ENCODE measurements at places on chromosomes 13 and 19. TPM values are rescaled to one million over a fixed set of nuclear protein-coding genes. Genes with fewer than 3 reads are reported as not detected.

- no peak for DNase-seq
Observed at GRCh38 chr13:86922936-86923335, 748.2 kb upstream of the SLITRK5 start.

CEACAM5 gene
- total RNA-seq: 0.36 TPM

- no peak for DNase-seq
Observed at GRCh38 chr19:4098493-4098892, 25.4 kb downstream of the MAP2K2 start.

TNFRSF19 gene
- total RNA-seq: 4.0 TPM

DNA sequence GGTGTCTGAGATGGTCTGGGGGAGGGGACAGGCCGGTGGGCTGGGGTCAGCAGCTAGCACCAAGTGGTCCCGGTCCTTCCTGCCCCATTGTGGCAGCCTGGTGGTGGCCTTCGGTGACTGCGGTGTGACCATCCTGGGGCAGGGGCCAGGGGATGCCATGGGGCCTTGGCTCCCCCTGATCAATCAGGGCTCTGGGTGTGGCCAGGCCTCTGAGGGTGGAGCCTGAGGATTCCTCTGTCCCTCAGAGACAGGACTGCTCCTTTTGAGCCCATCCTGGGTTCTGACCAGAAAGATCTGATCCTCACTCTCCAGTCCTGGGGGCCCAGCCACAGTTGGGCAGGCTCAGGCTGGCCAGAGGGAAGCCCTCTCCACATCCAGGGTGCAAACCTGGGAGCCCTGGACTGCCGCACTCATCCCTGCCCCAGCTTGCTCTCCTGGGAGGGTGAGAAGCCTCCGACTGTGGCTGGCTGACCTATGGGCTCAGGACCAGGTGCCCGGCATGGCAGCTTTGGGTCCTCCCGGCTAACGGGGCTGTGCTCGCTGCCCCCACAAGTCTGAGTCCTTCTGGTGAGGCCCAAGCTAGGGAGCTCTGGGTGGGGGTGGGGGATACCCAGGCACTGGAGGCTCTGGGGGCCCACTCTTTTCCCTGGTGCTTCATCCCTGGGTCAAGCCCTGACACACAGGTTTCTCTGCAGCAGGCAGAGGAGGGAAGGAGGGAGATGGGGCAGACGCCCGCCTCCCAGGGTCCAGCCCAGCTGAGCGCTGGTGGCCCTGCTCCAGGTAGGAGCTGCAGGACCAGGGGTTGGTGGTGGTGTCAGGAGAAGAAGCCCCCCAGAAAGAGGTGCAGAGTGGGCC is 59.5 kb downstream of the IER2 start:
- no peak for DNase-seq

Data from ureter (tissue), 1 donor.